ENCODE measurements at places on chromosomes 6 and 20.

GRCh38 chr6:79413562-79414002 is 123.6 kb downstream of the LCA5 start:
- no peak for DNase-seq

DNA sequence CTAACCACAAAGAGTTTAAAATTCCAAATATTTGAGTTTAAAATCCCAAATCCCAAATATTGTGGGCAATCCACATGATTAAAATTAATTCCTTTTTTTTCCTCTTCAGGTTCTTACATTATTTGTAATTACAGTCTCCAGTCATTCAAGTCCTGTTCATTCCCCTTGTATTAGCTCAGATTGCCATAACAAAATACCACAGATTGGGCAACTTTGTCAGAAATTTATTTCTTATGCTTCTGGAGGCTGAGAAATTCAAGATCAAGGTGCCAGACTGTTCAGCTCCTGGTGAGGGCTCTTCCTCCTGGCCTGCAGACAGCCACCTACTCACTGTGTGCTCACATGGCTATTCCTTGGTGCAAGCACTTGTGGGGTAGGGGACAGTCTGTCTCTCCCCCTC is 105.5 kb downstream of the ARMC2 start:
- no peak for DNase-seq

GRCh38 chr20:47659904-47660601 is 125.2 kb downstream of the SULF2 start:
- no peak for DNase-seq

DNA sequence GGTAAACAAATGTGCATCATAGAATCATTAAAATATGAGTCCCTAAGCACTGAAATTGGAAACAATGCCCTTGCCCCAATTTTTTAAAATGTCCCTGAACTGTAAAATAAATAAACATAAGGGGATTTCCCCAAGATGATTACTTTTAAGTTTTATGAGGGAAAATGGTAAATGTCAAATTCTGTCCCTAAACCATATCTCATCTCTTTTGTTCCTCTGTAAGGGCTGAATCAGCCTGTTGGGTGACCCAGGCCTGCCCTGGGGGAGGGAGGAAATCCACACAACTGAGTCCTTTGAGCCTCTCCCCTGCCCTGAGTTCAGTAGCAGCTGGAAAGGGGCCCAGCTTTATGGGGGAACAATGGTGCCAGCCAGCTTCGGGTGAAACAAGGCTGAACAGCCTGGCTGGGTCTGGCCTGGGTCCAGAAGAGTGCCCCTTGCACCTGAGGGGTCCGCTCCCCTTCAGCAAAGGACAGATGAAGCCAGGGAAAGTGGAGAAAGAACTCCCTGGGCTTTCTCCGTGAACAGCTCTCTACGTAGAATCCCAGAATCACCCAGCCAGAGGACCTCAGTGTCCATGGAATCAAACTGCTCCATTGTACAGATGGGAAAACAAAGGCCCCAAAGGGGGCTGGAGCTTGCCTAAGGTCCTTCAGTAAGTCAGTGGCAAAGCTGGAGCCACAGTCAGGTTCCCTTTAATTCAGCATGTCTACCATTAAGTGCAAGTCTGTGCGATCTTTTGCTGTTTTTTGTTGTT is 28.2 kb upstream of the ITCH start:
- no peak for DNase-seq

DNA sequence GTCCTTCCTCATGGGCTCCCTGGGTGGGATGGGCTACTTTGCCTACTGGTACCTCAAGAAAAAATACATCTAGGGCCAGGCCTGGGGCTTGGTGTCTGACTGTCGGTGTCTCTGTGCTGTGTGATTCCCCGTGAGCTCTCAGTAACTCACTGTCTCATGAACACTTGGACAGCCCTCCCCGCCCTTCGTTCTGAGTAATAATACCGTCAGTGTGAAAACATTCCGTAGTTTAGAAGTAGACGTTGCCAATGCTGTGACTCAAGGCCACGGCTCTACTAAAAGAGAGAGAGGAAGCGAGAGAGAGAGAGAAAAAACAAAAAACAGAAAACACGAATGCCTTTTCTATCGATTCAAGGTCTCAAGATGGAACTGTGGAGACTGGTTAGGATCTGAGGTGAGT is 31.8 kb downstream of the FITM2 start:
- DNase-seq, result no peak

GRCh38 chr6:68194846-68195478 is 440.1 kb upstream of the ADGRB3 start:
- no peak for DNase-seq

DNA sequence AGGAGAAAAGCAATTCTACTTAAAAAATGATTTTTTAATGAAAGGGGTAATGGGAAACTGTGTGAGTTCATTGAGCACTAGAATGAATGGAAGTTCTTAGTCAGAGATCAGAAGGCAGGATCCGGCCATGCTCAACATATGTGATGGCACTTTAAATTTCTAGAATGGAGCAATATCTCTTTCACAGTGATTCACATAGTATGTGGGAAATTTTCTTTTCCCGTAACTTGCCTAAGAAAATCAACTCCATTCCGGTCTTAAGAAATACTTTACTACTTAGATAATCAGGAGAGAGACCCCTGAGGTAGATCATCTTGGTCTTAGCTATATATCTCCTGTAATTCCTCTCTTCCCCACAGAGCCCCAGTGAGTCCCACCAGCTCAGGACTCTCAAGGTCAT is 131.8 kb downstream of the SCML4 start:
- DNase-seq, result no peak

DNA sequence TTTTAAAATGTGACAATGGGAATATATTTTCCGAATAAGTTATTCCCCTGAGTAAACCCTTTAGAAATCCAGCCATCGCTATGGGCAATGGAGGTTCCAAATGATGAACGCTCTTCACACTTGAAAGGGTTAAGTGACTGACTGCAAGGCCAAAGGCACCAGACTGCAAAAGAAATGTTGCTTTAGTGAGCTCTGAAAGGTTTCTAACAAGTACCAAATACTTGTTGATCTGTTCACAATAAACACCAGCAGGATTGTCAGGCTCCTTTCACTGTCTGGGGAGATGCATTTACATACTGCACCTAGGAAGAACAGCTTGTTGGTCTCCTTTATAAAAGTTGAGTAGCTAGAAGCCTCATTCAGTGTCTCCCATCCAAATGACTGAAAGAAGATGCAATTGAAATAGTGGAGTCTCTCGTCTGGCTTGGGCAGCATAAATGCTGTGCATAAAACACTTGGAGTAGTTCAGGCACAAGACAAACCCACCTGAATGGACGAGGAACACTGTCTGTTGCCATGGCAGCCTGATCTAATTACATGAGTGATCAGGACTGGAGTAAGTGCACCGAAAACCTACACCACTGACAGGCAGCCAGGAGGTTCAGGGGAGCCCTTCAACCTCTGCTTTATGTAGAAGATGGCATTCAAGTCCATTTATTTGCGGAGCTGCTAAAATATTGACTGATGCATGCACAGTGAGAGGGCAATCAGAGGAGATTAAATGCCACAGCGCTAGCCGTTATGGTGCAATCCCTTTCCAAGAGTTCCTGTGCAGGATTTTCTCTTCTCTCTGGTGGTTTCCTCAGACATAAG is 2.9 kb downstream of the ATXN1 start:
- DNase-seq, result no peak

GRCh38 chr6:32655203-32655710 is 11.2 kb downstream of the HLA-DQB1 start:
- no peak for DNase-seq

GRCh38 chr6:109237077-109237985 is 142.0 kb downstream of the CEP57L1 start:
- no peak for DNase-seq

DNA sequence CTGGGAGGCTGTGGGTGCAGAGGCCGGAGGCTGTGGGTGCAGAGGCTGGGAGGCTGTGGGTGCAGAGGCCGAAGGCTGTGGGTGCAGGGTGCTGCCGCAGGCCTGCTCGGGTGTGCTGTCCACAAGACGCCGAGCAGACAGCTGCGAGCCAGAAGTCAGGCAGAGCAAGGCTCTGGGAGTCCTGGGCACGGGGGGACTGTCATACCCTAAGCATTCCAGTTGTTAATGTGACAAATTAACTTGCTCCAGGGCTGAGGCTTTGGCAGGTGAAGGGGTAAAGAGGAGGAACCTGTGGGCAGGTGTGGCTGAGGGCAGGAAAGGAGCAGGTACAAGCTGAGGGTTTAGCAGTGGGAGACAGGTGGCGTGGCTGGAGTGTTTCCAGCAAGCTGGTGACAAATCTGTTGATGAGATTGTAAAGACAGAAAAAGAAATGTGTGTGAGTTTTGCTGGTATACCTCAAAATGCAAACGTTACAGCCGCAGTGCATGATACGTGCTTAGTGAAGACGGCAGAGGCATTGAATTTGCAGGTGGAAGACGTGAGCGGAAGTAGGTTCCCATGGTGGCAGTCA is 14.2 kb upstream of the ADRM1 start:
- DNase-seq, result no peak

- no peak for DNase-seq
These were observed 11.2 kb upstream of the SIRPA start for GRCh38 chr20:1883986-1884385.

DNA sequence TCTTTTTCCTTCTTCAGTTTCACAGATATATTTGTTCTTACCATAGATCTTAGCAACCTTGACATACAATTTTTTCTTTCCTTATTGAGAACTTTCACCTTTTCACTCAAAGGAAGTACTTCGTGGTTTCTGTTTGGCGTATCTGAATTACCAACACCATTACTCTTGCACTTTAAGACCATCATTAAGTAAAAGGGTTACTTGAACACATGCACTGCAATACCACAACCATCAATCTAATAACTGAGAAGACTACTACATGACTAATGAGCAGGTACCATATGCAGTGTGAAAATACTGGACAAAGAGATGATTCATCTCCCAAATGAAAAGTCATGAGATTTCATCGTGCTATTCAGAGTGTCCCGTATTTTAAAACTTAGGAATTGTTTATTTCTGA is 21.7 kb upstream of the SENP6 start:
- no peak for DNase-seq

GRCh38 chr20:12482661-12483060 is 526.1 kb upstream of the SPTLC3 start:
- no peak for DNase-seq

- no peak for DNase-seq
These were observed 13.1 kb downstream of the PSMB9 start for GRCh38 chr6:32867022-32867477.

DNA sequence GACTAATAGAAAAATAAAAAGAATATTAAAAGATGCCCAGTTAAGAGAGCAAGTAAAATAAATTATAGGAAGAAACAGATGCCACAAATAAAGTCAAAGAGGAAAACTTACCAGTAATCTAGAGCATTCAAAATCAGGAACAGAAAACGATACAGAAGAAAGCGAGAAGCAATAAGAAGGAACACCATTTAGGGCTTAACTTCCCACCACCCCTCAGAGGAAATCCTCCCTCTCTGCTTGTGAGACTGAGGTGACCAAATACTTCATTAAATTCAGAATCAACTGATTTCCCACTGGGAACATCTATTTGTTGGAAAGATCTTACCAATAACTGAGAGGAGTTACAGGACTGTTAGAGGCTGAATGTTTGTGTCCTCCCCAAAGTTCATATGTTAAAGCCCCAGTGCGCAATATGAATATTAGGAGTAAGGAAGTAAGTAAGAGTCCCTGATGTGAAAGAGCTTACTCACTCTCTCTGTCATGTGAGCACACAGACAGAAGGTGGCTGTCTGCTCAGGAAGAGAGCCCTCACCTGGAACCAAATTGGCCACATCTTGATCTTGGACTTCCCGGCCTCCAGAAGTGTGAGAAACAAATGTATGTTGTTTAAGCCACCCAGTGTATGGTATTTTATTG is 19.5 kb downstream of the KATNA1 start:
- DNase-seq, result no peak

DNA sequence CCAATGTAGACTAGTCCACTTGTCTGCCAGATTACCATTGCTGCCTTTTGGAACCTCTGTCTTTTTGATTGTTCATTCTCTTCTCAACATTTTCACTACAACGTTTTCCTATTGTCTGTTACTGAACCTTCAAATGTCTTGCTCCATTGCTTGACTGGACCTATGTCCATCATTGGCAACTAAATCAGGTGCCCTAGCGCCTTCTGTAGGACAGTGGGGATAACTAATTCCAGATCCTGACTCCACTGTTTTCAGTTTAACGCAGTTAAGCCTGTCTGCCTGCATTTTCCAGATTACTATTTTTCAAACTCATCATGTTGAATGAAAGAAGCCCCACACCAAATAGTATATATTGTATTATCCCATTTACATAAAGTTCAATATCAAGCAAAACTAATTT is 433.6 kb downstream of the RNF144B start:
- no peak for DNase-seq

DNA sequence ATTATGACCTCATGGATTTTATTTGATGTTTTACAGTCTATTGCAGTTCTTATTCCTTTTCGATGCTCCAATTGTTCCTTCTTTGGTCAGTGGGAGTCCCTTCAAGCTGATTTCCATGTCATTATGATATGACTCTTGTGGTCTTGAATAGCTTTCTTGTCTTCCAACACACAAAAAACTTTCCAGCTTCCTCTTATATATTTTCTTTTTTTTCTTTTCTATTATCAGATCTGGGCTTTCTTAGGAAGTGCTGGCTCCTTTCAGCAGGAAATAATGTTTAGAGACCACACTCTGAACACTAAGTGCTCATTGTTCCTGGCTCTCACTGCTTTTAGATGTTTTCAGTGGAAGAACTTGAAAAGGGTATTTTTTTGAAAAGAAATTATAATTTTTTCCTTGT is 3.1 kb upstream of the SLC17A1 start:
- no peak for DNase-seq

DNA sequence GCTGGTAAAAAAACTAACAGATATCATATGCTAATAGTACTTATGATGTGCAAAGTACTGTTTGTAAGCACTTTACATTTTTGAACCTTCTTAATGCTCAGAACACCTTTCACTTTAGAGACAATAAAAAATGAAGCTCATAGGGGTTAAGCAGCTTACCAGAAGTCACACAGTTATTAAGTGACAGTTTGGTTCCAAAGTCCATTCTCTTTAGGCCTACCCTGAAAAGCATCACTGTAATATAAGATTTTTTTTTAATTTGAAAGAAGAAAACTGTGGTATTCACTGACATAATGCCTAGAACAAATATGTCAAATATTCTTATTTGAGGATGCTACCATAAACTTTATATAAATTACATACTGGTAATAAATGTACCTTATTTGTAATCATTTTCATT is 127.6 kb upstream of the RUNX2 start:
- DNase-seq, result no peak

DNA sequence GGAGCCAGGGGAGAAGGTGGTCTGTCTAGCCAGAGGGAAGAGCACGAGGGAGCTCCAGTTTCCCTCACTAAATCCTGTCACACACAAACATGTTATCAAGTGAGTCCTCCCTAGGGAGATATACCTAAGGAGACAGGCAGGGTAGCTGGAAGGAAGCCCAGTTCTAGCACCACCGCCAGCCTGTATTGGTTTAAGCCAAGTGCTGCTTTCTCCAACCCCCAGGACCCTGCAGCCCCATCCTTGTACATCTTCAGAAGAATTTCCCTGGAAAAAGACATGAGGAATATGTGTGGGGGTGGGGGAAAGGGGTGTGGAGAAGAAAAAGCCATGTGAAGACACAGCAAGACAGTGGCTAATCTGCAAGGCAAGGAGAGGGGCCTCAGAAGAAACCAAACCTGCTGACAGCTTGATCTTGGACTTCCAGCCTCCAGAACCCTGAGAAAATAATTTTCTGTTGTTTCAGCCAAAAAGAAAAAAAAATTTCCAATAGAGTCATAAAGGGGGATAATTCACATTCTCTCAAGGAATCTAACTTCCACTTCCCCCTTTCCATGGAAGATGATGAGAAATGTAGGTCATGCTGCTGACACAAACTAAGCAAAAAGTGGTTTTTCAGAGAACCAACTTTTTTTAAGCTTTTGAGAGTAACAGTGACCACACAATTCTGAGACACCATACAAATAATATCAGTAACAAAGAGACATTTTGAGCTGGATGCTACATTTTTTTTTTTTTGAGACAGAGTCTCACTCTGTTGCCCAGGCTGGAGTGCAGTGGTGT is 103.2 kb upstream of the PRDM1 start:
- DNase-seq, result no peak
